ACHN (cell line): ENCODE measurements at places on chromosomes 2 and 18.

GRCh38 chr2:191821078-191821477, 25.8 kb downstream of the CAVIN2 start:
- no peak for DNase-seq

GRCh38 chr2:233593201-233593600, 24.2 kb upstream of the UGT1A8 start:
- no peak for DNase-seq

- DNase-seq: no peak
Observed at GRCh38 chr2:11598228-11598731, 64.4 kb downstream of the GREB1 start.

- DNase-seq: peak; percentile 51
Observed at GRCh38 chr2:102592601-102593000, 26.8 kb upstream of the SLC9A2 start.

GRCh38 chr2:234211797-234212196, 161.3 kb downstream of the SPP2 start:
- DNase-seq: peak; percentile 17

GRCh38 chr2:118850901-118851415, 3.5 kb upstream of the EN1 start:
- DNase-seq: no peak

- no peak for DNase-seq
Observed at GRCh38 chr18:30623401-30624065, 419.0 kb downstream of the DSC3 start.

GRCh38 chr2:165582409-165582808, 112.9 kb downstream of the CSRNP3 start:
- no peak for DNase-seq

DNA sequence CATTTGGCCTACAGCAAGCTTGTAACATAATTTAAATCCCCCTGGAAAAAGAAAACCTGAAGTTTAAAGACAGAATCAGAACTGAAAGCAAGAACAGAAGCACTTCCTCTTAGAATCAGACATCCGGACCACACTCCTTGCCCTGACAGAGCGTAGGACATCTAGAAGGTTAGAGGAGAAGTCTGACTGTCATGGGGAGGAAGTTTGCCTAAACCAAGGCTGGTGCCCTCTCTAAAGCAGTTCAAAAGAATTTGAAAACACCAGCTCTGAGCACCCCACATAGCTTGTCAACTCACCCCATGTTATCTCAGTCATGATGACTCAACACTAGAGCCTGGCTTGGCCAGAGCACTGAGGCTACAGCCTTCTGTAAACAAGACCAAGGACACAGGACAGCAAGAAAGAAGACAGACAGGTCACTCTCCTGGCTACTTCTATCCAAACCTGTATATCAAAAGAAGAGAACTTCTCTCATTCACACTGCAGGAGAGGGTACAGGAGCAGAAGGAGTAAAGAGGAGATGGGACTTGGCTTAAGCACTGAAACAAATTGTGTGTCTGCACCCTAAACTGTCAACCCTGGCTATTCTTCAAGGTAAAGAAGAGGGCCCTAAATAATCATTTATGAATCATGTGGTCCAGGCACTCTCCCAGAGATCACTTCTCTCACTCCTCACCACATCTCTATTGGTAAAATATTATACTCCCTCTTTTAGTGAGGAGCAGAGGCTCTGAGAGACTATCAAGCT, 198.6 kb downstream of the MEMO1 start:
- no peak for DNase-seq

DNA sequence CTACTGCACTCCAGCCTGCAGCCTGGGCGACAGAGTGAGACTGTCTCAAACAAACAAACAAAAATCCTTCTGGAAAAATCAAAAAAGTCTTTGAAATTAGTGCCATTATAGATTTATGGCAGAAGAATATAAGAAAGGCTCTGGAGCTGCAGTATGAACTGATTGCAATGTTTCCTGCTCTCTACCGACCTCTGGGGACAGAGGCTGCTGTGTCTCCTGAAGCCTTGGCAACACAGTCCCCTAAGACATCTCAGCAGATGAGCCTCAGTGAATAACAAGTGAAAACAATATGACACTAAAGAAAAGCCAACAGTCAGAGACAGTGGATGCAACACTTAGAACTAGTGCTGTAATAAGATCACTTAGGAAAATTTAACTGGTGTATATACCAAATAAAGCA, 494.9 kb upstream of the LRATD1 start:
- peak; percentile 7 for DNase-seq

DNA sequence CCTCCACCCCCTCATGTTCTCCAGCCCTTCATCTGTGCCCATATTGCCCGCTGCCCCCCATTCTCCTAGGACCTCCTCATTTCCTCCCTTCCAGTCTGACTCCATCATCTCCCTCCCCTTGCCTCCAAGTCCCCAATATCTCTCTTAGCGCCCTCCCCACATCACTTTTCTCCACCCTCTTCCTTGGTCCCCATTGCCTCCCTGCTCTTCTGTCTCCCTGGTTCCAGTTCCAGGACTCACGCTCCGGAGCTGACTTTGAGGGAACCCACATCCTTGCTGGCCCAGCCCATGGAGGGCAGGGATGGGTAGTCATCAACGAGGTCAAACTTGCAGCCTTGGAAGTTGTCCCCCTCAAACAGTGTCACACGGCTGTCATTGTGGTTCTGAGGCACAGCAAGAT, 2.6 kb downstream of the CRYBA2 start:
- DNase-seq: no peak

DNA sequence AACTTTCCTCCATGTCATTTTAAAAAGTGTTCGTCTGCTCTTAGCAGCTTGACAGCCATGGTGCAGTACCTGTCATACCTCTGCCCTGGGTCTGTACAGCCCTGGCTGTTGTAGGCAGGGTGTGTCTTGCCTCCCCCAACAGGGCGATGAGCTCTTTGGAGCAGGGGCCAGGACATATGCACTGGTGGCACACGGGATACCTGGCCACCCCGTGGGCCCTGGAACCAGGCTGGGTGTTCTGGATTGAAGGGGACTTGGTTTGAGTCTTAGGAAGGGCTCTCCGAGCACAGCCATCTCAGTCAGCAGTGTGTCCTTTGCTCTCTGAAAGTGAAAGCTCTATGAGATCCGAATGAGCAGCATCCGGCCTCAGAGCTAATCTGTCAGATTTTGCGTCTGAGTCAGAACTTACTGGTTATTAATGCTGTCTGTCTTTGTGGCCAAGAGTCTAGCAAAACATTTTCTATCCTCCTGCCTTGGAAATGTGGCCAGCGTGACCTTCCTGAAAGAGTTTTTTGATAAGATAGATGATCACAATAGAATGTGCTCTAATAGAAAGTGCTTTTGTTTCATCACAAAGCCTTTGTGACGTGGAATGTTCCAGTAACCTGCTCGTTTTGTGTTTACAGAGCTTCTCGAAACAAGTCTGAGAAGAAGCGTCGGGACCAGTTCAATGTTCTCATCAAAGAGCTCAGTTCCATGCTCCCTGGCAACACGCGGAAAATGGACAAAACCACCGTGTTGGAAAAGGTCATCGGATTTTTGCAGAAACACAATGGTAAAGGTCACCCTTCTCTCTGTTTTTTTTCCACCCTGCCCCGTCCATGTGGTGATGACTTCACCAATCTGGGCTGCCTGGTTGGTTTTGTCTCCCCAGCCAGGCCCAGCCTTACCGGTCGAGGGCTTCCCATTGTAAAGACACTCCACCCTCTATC, 77.3 kb upstream of the RPL31 start:
- peak; percentile 68 for DNase-seq
